NCI-H1436 (cell line): ENCODE measurements at places on chromosomes 2 and 18.

GRCh38 chr2:191508738-191509137 is 169.2 kb upstream of the NABP1 start:
- no peak for DNase-seq

DNA sequence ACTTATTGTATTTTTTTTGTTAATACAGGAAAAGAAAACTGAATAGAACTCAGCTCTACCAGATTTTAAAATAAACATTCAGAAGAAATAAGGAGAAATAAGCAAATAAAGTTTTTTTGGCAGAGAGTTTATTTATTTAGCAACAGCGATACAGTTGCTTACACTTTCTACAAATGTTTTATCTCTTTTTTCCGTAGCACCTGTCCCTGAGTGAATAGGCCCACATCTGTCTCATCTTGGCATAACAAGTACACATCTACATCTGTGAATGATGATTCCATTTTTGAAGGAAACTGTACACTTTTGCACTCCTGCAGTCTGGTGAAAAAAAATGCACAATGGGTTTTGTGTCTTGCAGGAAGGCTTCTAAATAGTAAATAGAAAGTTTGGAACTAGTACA is 783.6 kb upstream of the ZEB2 start:
- DNase-seq: no peak

- no peak for DNase-seq
These were observed 13.0 kb downstream of the ANTXR1 start for GRCh38 chr2:69026026-69026425.

DNA sequence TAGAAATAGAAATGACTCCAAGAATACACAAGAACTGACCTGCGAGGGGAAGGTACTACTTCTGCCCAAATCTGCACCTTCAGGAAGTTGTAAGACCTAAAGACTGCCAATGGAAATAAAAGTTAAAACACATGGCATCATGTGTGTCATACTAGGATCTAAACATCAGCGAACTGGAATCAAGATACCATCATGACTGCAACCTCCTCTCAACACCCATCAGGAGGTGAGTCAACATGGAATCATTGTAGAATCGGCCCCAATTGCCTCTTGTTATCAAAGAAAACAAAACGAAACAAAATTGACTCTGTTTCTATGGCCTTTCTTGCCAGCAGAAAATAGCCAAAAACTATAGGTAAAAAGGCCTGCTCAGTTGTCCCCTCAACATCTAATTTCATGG is 15.1 kb downstream of the RDH14 start:
- no peak for DNase-seq

GRCh38 chr2:238203973-238204683 is 633 bp upstream of the ILKAP start:
- DNase-seq: peak; percentile 63

DNA sequence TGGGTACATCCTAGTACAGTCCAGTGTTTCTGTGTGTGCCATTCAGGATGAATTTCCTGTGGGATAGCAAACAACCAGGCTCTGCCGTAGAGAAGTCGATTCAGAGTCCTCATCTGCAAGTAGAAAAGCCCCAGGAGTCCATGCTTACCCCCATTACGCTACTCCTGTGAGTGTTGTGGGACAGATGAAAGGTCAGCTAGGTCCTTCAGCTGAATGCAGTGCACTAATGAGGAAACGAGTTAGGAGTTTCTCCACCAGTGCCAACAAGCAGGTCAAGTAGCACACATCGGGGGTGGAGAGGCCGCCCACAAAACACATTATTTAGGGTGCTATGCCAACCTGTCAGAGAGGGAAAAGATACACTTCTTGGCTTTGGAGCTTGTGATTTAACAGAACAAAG is 2.5 kb upstream of the GPR39 start:
- no peak for DNase-seq

GRCh38 chr2:201057715-201058248 is 13.7 kb downstream of the HYCC2 start:
- no peak for DNase-seq

DNA sequence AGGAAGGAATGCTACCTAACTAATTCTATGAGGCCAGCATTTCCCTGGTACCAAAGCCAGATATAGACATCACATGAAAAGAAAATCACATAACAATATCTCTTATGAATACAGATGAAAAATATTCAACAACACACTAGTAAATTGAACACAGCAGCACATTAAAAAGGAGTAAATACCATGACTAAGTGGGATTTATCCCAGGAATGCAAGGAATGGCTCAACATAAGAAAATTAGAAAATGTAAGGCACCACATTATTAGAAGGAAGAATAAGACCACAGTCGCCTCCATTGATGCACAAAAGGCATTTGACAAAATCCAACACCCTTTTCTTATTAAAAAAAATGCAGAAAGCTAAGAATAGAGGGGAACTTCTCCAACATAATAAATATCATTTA is 133.9 kb downstream of the TTC32 start:
- no peak for DNase-seq

DNA sequence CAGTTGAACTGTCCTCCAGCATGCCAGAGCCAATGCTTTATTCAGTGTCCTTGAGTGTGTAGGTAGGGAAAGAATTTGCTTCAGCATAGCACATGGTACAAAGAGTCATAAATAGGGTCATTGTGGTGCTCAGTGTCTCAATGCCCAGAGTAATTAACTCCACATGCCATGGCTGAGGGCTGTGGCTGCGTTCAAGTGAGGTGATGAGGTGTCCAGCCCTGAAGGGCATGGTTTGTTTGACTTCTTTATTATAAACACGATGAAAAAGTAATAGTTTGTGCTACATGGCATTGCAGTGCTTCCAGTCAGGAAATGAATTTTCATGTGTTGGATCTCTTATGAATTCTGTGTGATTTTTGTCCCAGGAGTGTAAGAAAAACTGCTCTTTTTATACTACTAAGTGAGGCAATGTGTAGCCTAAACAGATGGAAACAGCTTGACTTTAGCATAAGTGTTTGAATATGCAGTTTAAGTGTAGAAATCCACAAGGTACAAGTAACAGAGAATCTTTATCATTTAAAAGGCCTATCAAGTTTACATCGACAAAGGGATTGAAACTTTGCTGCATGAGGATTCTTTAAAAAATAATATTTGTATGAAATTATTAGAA is 507.9 kb upstream of the CDH2 start:
- DNase-seq: no peak

DNA sequence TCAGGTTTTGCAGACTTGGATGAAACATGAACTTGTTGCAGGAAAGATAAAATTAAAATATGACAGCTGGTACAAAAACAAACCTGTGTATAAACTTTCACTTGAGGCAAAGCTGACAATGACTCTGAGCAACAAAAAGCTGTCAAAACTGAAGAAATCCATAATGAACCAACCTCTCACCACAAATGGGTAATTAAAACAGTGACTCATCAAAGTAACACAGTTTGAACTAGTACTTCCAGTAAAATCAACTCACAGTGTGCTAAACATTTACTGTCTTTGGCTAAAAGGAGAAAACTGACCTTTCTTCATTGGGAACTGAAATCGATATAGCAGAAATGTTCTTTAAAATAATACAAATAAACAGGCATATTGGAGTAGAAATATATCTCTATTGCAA is 209.7 kb downstream of the WDPCP start:
- DNase-seq: no peak

DNA sequence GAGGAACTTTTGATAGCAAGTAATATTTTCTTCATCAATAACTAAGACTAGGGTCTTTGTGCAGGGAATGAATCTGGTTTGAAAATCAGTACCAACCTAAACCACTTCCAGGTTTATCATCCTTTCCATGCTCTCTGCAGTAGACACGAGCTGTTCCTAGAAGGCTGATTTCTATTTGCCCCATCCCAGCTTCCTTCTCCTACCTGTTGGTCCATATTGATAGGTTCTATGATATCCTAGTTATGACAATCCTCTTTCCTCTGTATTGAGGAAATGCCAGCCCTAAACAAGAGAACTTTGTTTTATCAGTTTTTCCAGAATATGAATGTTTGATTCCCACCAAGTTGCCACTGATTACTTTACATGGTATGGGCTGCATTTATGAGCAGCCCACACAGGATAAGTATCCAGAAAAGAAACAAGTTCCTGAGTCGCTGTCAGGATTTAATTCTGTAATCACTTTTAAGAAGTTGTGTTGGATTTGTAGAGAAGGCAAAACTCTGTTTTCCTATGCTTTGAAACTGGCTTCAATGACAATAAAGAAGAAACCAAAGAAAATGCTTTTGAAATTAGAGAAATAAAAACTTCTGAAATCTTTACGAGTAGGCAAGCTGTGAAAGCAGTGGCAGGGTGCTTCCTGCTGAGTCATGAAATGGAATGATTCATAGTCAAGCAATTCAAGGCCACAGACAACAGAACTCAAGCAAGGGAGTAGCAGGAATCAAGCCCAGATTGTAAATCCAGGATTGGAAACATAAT is 37.3 kb upstream of the TANK start:
- no peak for DNase-seq

DNA sequence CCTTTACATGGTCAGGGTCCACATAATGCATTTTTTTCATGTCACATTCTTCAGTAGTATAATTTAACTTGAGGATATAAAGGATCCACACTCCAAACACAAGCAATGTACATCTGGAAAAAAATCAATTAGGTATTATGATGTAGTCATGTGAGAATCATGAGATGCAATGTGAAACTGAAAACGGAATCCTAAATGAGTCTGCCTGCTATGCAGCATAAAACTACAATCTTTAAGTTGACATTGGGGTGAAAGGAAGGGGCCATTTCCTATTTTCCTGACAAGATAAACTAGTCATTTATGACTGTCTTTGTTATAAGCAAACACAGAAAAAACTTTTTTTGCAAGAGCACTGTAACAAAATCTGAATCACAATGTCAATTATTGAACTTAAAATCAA is 27.6 kb downstream of the ST3GAL5 start:
- no peak for DNase-seq

- no peak for DNase-seq
These were observed 83.1 kb downstream of the FIGN start for GRCh38 chr2:163652751-163653150.

GRCh38 chr2:216596236-216596979 is 36.8 kb upstream of the IGFBP2 start:
- no peak for DNase-seq

DNA sequence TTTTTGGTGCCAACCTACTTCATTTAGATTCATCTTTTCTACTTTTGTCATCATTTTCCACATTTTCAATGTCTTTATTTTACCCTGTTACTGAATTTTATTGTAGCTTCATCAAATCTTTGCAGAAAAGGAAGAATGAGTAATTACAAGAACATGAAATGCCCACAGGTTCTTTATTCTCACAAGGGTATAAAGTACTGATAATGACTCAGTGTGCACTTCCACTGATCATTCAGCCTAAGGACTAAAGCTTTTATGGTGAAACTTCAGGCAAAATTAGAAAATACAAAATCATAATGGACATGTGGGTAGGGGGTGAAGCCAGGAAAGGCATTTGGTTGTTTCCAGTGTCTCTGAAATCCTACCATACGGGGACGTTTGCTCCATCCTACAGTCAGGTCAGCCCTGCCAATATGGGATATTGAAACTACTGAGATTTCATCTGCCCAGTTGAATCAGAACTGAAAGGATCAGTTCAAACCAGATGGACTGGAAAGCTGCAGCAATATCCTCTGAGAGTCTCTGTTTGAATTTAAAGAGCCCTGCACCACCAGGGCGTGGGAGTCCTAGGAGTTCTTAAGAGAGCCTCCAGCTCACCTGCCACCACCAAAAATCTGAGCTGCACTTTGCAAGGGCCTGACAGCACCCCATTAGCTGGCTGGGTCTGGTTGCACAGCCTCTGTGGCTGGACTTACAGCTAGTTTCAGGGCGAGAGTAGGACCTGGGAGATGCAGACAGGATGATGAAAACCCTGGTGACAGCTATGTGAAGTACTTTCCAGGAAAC is 390.4 kb downstream of the CMPK2 start:
- no peak for DNase-seq

GRCh38 chr2:37102588-37102987 is 18.3 kb downstream of the GPATCH11 start:
- no peak for DNase-seq

- DNase-seq: no peak
These were observed 9.0 kb downstream of the CYBRD1 start for GRCh38 chr2:171531291-171531690.

GRCh38 chr2:28620801-28621171 is 124.9 kb downstream of the PLB1 start:
- no peak for DNase-seq

GRCh38 chr2:189066037-189066436 is 91.9 kb downstream of the COL3A1 start:
- DNase-seq: no peak

- no peak for DNase-seq
These were observed 944 bp downstream of the RAB3GAP1 start for GRCh38 chr2:135052997-135053474.

GRCh38 chr2:31138037-31138962 is at the start of gene GALNT14:
Gene GALNT14 (minus strand): TSS chr2:31138440. CDS start chr2:31138086, 354 bp downstream.
- peak; percentile 51 for DNase-seq

DNA sequence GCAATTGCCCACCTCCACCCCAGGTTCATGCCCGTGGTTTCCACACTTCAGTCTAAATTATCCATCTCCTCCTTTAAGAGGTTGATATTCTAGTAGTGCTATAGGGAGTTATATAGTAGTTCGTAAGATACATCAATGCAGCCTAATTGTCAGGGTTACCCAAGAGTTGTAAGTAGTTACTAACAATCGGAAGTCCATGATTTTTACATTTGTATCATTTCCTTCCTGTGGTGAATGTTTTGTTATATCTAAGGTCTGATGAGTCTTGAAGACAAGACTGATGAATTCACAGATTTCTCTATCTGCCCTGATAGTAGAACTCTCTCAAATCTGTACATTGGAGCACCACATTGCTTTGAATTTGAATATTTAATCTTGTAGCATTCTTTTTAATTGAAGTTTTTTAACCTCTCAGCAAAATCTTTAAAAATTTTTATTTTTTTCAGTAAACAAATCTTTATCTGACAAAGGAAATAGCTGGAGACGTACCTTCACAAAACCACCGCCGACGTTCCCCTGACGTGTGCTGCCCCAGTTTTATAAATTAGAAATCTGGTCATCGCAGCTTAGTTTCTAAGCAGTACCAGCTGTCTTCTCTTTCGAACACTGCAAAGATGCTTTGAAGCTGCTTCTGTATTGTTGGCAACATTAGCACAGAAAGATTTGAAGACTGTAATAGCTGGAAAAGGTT is 264.5 kb downstream of the SOCS6 start:
- DNase-seq: no peak

DNA sequence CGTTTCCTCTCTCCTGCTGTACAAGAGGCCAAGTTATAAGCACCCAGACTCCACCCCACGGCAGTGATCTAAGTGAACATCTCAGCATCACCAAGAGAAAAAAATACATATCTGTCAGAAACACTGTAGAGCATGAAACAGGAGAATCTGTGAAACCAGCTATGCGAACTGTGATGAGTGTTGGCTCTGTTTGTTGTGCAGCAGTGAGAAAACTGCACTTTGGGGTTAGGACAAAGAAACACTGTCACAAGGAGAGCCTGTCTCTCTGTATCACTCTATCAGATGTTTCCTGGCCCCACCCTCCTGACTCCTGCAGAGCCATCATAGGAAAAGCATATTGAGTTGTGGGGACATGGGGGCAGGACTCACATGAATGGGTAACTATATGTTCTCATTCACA is 87.1 kb downstream of the LAMA3 start:
- DNase-seq: no peak

GRCh38 chr18:49055196-49055595 is 104.4 kb upstream of the SMAD7 start:
- no peak for DNase-seq
